ENCODE measurements at places on chromosomes 13 and 19.

DNA sequence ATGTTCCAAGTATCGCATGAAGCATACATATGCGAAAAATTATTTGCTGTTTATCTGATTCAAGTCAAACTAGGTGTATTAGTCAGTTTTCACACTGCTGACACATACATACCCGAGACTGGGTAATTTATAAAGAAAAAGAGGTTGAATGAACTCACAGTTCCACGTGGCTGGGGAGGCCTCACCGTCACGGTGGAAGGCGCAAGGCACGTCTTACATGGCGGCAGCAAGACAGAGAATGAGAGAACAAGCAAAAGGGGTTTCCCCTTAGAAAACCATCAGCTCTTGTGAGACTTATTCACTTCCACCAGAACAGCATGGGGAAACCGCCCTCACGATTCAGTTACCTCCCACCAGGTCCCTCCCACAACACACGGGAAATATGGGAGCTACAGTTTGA is 13.0 kb upstream of the PROZ start:
- DNase-seq = no peak

DNA sequence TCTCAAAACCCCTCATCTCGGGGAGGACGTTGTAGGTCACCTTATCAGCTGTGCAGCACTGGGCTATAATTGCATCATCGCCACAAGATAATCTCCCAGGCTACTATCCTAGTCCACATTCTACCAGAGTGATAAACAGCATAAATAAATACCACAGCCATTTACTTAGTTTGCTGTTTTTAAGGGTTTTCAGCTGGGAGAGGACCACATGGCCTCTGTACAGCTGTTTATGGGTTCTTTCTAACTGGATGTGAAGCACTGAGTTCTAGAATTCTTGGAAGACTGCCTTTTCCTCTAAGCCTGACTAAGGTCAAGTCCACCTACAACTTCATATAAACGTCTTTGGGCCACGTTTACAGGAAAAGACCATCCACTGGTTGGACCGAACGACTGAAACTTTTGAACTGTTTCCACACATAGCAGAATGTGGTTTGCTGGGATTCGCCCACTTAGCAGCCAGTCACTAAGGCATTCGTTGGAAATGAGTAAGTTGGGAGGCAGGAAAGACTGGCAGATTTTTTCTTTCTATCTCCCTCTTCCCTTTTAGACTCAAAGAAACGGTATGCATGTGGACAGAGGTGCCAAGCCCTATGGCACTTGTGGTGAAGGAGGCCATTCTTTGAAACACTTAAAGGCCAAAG is 752.5 kb upstream of the SGCG start:
- no peak for DNase-seq

DNA sequence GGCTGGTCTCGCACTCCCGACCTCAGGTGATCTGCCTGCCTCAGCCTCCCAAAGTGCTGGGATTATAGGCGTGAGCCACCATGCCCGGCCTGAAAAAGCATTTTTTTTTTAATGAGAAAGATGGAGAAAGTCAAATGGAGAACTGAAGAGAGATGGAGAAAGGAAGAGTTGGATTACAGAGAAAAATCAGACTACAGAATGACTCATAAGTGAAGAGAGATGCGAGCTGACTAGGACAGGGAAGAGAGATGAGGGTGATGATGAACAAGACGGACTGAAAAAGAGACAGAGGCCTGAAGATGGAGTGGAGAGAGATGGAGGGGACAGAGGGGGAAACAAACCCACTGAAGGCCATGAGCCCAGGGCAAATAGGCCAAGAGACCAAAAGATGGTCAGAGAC is 1.5 kb downstream of the DHX34 start:
- DNase-seq = no peak

DNA sequence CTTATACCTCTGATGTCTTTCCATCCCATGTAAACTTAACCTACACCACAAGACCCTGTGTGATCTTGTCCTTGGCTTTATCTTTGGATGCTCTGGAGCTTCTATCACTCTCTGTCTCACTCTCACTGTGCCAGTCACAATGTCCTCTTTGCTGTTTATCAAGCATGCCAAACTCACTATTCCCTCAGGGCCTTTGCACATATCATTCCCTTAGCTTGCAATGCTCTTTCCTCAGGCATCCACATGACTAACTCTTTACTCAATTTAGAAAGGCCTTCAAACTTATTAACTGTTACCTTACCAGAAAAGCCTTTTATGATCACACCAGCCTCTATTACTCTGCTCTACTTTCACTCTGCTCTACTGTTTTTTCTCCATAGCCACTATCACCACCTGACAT is 354.1 kb downstream of the RFC3 start:
- no peak for DNase-seq
